GOT3 (cell line): ENCODE measurements at places on chromosomes 7 and 10.

DNA sequence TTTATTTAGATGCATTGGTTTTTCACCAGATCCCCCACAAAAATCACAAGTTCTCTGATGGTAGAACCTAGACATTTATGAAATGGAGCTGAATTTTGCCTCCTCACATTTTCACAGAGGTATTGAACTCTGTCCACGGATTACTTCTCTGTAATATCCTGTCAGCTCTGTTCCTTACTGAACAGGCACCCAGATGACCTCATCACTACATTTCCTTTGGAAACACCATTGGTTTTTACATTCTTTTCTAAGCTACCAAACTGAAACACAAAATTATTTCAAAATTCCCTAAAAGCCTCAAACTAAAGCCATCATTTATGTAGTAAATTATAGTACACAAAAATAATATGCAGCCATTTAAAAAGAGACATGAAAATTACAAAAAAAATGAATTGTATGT, 98.3 kb upstream of the KCNIP2 start:
- DNase-seq = no peak

GRCh38 chr7:42457663-42458062, 220.7 kb upstream of the GLI3 start:
- DNase-seq = no peak

GRCh38 chr7:13236026-13236425, 548.6 kb downstream of the ARL4A start:
- no peak for DNase-seq

GRCh38 chr7:84900215-84900614, 286.6 kb downstream of the SEMA3D start:
- no peak for DNase-seq

DNA sequence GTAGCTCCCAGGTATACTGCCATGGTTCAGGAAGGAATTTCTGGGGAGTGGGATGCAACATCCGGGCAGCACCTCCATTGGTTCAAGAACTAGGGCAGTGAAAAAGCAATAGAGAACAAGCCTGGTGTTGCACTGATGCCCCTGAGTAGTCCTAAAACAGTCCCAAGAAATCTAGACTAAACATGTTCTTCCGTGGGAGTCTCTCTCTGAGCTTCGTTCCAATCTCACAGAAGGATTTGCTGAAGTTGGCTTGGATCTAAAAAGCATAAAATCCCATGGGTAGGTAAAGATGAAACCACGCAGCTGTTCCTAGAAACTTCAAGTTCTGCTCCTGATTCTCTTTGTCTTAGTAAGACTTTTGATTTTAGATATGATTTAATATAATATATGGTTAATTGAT, 154.5 kb downstream of the PLXDC2 start:
- DNase-seq = no peak

GRCh38 chr10:25036381-25036780, 20.0 kb downstream of the THNSL1 start:
- no peak for DNase-seq

- DNase-seq = no peak
Measured at GRCh38 chr7:128351296-128352152, 7.8 kb upstream of the RBM28 start.

DNA sequence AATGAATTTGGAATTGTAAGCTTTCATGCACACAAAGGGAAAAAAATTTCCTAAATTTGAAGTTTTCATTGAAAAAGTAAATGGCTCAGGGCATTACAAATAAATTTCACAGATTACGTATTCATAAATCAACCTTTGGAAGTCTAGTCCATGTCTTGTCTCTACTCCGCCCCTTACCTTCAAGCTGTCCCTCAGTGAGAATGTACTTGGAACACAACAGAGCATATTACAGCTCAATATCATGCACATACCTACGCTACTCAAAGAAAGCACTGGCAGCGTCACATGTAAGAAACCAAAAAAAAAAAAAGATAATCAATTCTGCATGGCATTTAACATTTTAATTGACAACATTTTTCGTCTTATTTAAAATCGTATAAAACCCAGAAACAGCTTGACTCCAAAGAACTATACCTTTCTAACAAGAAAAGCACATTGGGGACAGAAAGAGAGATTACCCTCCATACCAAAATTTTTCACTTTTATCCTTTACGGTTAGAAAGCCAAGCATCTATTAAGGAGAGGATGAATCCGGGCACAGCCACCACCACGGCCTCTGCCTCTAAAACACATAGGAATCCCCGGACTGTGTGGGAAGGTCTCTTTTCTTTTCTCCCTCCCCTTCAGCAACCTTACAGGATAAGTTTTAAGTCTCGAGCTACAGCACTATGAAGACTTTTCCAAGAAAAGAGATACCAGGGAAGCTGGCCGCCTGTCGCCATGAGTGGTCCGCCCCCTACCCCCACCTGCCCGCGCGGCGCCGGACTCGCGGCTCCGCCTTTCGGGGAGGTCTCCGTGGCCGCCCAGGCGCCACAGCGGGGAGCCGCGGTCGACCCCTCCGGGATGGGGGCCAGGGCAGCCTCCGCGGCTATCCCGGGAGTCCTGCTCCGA, 1.1 kb downstream of the JMJD1C start:
- DNase-seq = no peak
